CMK (cell line): ENCODE measurements at places on chromosomes 11 and 22.

GRCh38 chr11:61671527-61671926 lies 8.7 kb upstream of the DAGLA start:
- DNase-seq = no peak

GRCh38 chr11:119021631-119022030 lies 3.1 kb downstream of the TRAPPC4 start:
- DNase-seq = no peak

- DNase-seq = no peak
Observed at GRCh38 chr11:134558916-134559601, 147.0 kb upstream of the B3GAT1 start.

DNA sequence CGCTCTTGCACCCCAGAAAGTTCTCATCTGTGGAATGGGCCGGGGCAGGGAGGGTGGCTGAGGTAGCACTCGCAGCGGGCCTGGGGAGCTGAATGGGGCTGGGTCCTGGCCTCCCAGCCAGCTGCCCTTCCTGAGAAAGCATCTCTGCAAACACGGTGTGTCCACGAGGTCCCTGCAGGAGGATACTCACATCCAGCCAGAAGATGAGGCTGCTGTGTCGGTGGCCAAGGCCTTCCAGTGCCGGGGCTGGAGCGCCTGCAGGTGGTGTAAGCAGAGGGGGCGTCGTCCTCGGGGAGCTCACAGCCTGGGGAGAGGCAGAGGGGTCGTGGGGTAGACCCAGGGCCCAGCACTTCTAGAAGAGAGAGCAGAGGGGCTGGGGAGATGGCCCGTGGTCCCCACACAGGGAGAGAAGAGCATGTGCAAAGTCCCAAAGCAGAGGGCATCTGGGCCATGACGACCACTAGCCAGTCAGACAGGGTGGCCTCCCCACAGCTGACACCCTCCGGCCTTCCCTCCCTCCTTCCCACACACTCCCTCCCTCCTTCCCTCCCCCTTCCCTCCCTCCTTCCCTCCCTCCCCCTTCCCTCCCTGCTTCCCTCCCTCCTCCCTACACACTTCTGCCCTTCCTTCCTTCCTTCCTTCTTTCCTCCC lies 97.9 kb downstream of the WNT7B start:
- no peak for DNase-seq

- no peak for DNase-seq
Observed at GRCh38 chr22:20430720-20431510, 6.7 kb downstream of the SCARF2 start.

GRCh38 chr11:35800970-35801953 lies 138.7 kb downstream of the TRIM44 start:
- DNase-seq = no peak

GRCh38 chr11:130478881-130479280 lies 30.4 kb downstream of the ADAMTS15 start:
- DNase-seq = no peak

DNA sequence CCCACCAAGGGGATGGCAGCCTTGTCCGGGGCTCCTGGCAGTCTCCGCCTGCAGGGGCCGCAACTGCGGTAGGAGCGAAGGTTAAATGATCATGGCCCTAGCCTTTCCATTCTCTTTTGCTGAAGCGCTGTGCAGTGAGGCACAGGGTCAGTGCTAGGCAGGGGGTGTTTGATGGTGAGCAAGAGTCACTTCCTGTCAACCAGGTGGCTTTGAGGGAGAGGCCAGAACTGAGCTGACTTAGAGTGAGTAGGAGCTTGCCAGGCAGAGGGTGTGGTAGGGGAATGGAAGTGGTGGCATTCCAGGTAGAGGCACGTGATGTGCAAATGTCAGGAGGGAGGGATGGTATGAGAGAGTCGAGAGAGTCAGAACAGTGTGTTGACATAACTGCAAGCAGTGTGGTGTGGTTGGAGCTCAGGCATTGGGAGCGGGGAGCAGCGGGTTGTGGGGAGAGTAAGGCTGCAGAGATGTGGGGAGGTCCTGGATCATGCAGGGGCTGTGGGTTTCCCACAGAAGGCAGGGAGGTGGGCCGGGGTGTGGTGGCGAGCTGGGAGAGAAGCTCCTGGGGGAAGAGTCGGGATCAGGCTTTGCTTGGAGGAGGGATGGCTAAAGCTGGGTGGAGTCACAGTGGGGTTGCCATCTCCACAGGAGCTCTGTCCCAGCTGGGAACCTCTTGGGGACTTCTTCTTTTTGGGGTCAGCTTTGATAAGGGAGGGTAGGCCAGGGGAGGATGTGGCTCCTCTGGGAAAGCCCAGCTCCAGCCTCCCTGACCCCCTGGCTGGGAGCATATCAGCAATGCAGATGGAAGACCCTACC lies 33.3 kb downstream of the AMPD3 start:
- no peak for DNase-seq

DNA sequence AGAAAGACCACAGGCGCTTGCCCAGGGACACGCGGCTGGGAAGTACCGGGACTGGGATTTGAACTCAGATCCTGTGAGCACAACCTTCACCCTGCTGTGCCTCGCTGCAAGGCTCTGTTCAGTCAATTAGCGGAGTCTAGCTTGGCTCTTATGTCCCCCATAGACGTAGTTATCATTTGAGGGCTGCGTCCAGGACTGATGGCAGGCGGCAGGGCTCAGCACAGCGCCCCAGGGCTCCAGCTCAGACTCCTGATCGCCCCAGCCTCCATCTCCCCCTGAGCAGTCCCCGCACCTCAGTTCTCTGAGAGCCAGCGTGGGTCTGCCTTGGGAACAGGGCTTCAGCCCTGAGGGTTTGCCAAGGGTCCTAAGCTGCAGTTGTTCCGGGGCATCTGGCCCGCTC lies 19.8 kb downstream of the MRGPRG start:
- no peak for DNase-seq

DNA sequence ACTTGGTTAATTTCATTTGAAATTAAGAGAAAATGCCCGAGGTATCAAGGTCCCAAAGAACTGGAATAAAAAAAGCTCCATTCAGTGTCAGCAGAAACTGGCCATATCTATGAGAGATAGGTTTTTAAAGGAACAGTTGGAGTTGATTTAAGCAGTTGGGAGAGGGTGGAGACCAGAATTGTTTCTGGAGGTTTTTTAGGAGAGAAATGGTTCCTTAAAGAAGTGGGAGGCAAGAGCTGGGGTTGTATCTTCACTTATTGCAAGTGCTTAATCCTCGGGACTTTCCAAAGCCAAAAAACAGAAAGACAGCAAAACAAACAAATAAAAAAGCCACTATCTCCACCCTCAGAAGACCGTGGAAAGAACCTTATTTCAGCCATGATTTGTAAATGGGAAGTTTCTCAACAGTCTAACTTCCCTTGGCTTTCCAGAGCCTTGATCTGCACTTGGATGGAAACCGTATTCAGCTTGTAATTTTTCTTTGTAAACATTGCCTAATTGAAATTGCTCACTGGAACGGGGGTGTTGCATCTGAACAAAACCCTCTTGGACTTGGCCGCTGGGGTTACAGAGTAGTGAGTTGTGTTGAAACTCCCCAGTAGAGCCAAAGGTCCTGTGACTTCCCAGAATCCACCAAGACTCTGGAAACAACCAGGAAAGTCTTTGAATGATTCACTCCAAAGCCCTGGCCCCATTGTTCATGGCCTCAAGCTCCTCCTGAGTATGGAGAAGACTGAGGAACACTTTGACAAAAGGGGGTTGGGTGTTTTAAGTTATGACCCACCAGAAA lies 115.6 kb downstream of the SLC1A2 start:
- DNase-seq = no peak

DNA sequence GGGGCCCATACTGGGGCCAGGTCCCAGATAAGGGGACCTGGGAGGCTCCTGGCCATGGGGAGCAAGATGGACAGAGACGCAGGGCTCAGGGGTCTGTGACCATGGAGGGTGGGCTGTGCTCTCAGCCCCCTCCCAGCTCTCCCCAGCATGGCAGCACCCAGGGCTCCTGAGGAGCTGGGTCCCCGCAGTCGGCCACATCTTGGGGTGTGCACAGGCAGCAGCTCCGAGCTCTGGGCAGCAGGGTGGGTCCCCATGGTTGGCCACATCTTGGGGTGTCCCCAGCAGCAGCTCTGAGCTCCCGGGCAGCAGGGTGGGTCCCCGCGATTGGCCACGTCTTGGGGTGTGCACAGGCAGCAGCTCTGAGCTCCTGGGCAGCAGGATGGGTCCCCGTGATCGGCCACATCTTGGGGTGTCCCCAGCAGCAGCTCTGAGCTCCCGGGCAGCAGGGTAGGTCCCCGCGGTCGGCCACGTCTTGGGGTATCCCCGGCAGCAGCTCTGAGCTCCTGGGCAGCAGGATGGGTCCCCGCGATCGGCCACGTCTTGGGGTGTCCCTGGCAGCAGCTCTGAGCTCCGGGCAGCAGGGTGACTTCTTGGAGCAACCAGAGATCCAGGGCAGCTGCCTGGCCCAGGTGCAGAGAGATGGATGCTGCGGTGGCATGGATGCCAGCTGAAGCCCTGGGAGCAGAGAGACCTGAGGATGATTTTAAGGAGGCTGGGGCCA lies 18.3 kb upstream of the MUC5B start:
- DNase-seq = no peak

DNA sequence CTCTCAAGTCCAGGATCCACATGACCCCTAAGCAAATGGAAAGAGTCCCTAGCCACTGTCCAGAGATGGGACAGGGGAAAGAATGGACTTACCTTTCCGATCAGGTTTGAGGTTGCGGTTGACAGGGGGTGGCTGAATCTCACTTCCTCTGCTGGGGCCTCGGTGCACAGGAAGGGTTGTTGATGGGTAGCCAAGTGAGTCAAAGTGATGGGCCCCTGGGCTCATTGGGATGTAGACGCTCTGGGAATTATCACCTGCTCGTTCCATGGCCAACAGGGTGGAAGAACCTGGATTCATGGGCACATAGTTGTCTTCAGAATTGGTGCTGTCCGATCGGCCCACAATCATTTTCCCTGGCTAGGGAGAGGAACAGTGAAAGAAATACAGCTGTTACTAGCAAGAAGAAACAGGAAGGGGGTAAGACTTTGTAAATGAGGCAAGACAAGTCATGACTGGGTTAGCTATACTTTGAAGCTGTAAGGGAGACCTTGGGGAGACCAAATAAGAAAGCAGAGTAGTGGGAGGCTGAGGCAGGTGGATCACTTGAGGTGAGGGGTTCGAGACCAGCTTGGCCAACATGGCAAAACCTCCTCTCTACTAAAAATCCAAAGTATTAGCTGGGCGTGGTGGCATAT lies 34.7 kb downstream of the USP35 start:
- no peak for DNase-seq

DNA sequence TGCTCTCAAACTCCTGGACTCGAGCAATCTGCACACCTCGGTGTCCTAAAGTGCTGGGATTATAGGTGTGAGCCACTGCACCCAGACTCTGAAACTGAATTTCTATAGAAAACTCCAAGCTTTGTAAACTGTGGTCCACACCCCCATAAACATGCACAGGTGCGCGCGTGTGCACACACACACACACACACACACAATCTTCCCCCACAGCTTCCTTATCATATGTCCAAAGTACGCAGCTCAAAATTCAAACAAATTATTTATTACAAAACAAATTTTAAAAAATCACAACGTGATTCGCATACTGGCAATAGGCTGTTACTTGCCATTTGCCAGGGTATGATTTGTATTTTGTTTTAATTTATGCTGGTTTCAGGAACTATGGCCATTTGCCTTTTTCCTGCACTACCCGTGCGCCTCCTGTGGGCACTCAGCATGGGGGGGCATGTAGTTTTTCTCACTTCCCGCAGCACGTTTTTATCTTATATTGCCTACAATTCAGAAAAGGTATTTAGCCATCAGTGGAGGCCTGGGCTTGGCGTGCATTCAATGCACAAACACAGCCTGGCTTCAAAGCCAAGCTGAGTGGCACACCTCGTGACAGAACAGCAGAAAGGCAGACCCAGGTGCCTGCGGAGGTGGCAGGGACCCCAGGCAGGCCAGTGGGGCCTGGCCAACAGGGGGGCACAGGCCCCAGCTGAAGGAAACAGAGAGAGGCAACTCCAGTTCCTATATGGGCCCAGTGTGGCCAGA lies 10.8 kb upstream of the SNX32 start:
- DNase-seq = no peak

- DNase-seq = no peak
Observed at GRCh38 chr11:9004183-9004926, 554 bp upstream of the NRIP3 start.

- DNase-seq = no peak
Observed at GRCh38 chr22:25361899-25362214, 142.4 kb downstream of the CRYBB2 start.

GRCh38 chr11:110968348-110969062 lies 256.3 kb upstream of the ARHGAP20 start:
- no peak for DNase-seq
